HFF-Myc (cell line): ENCODE measurements at places on chromosomes 2 and 18.
A peak's percentile ranks its signal among the peaks of the same experiment; 100 is the strongest.

- no peak for DNase-seq
These were observed 1015.1 kb upstream of the PIK3C3 start for GRCh38 chr18:40939656-40940515.

GRCh38 chr2:127873707-127874303 is 12.0 kb downstream of the AMMECR1L start:
- no peak for DNase-seq

DNA sequence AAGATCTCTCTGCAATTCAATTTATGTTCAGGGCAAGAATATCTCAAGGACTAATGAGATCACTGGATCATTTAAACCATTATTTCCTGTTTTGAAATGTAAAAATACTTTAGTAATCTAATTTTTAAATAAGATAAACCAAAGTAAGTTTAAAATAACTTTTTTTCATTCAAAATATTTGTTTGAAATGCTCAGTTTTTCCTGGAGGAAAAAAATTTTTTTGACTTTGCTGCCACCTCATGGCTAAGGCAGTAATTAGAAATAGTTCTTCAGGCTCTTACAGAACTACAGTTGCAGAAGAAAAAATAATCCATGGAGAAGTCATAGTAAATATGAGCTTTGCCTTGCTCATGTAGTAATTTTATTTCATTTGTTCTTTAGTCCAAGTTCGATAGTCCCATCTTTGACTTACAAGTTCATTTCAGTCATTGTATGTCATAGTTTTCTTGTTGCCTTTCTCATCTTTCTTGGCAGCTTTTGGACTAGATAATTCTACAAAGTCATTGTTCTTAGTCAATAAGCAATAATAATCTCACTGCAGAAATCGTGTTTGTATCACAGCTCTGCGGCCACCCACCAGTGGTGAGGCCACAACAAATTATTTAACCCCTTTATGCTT is 127.4 kb downstream of the DPP4 start:
- DNase-seq, result peak; percentile 3

- no peak for DNase-seq
These were observed 135.8 kb upstream of the HAAO start for GRCh38 chr2:42928161-42928691.

GRCh38 chr2:107363806-107364205 is 462.9 kb upstream of the RGPD4 start:
- no peak for DNase-seq
